Activated CD8-positive, alpha-beta memory T cell treated with anti-CD3 and anti-CD28 coated beads for 1 hour (primary cell): ENCODE measurements at places on chromosomes 3 and 15.

DNA sequence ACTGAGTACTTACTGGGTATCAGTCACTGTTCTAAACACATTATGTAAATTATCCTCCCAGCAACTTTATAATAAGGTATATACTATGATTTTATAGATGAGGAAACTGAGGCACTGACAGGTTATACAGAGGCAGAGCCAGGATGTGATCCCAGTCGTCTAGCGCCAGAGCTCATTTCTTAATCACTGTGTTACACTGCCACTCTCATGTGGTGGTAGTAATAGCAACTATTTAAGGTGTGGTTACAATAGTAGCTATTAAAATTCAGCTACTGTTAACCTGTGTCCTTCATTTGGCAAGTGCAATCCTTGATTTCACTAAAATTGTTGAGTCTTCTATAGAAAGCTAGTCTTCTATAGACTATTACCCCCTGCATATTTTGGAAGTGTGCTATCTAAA, 43.1 kb upstream of the TRPC1 start:
- DNase-seq, result no peak

GRCh38 chr15:47872208-47872607, 154.9 kb downstream of the SEMA6D start:
- DNase-seq, result no peak

GRCh38 chr3:110900576-110900975, 171.0 kb upstream of the NECTIN3 start:
- DNase-seq, result no peak

DNA sequence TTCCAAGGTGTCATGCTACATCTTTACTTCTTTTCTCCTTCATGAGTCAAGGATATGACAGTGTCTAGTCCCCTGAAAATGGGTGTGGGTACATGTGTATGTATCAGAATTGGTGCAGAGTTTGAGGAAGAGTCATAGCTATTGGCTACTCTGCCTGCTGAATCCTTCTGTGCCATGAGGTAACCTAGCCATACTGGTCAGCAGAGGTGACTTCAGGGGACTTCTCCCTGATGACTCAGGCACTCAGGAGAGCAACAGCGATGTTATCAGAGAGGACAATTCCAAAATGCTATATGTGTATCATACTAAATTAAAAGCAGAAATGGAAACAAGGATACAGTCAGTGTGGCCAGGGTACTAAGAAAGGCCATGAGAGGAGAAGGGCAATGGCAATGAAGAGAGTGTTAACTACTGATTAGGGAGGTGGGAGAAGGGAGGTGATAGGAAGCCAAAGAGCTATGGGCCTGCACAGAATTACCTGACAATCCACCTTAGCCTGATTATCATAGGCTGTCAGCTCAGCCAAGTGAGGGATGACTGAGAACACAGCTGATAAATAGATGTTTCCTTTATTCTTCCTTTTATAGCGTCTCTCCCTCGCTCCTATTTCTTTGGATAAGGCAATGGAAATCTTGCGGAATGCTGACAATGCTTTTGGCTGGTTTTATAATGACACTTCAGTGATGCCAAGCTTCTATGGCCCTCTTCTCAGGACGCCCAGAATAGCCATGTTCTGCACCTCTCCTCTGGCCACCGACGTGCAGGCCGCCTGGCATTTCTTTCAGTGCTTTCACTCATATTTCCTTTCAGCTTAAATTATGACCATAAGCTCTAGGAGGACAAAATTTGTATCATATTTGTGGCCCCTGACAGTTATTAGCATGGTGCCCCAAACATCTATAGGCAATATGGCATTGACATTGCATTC, 90.6 kb downstream of the FGF12 start:
- DNase-seq, result no peak

DNA sequence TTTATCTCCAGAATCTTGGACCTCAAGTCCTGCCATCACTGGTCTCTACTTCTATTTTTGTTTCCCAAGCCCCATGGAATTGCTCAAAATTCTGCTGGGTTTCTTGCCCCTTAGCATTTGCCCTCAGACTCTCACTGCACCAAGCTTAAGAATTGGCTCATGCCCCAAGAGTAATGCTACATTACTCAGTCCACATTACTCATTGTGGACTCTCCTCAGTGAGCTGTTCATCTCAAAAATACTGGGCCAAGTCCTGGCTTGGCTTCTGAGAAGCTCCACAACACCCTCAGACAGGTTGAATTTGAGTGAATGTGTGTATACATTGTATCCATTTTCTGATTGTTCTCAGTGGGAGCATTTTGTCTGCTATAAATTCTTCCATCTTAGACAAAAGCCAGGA, 364.4 kb upstream of the ARHGEF26 start:
- no peak for DNase-seq
